C1 segment of cervical spinal cord (tissue), 14 donors: ENCODE measurements at places on chromosomes 16 and 17.

GRCh38 chr16:59514651-59515050 lies 780.5 kb upstream of the GOT2 start:
- no peak for DNase-seq

GRCh38 chr17:75400326-75400939 lies 5.0 kb downstream of the GRB2 start:
- DNase-seq: no peak

DNA sequence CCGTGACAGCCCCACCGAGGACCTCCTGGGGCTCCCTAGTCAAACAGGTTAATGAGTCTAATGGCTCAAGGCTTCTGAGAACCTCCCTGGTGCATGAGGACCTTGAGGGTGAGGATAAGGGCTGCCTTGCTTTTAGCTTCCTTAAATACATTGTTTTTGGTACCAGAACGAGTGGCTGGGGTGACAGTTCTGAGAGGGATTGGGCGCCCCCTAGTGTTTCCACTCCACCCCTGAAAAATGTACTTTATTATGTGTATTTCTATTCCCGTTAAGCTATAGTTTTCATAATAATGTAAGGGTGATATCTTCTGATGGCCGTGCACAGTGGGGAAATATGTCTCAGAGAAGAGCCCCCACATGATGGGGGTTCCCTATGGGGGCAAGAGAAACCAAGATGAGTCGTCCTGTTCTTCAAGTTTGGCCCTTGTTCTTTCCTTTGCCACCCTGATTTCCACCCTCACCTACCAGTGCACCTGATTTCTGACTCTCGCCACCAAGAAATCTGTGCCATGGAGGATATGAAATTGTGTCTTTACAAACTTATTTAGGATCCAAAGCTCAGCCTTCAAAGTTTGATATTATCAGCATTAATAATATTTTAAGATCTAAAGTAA lies 14.5 kb upstream of the VWA3A start:
- DNase-seq: peak; percentile 37

DNA sequence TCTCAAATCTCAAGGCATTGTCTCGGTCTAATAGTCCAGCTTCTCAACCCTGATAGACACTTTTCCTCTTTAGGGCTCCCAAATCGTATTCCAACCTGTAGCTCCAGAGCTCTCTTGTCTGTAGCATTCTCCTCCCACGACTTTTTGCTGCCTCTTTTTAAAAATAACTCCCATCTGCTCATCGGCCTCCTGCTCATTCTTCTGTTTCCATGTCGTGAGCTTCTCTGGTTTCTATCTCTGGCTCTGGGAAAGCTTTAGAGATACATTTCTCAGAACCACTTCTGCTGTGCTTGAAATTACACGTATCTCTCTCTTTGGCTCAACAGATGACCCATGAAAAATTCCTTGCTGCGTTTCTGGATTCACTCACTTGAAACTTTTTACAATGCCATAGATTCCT lies 609.6 kb upstream of the C16orf82 start:
- no peak for DNase-seq

DNA sequence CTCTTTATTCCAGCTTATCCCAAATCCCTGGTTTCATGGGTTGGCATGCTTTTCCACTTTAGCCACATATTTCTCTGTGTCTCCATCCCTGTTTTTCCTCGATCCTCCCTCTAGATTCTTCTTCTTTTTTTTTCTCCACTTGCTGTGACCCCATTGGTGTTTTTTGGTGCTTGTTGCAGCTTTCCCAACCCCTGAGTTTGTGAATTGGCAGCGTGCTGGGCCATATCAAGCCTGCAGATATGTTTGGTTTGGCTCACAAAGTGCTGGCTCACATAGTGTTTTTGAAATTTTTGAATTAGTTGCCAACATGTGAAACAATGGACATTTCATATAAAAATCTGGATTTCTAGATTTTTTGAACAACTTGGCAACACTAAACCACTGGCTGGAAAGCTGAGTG lies 8.8 kb downstream of the GPR139 start:
- DNase-seq: no peak

DNA sequence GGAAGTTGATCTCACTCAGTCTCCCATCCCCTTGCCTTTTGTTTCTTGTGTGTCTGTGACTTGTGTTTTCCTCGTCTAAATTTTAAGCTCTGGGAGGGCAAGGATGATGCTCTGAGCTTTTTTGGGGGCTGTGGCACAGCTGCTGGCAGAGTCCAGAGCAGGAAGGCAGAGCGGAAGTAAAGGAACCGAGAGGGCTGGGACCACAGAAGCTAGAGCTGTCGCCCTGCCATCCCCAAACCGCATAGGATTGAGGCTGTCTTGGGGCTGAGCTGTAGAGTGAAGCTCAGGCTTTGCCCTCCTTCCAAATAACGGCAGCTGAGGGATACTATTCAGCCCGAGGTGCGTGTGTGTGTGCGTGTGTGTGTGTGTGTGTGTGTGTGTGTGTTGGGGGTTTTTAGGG lies 3.8 kb upstream of the DNAH2 start:
- no peak for DNase-seq

DNA sequence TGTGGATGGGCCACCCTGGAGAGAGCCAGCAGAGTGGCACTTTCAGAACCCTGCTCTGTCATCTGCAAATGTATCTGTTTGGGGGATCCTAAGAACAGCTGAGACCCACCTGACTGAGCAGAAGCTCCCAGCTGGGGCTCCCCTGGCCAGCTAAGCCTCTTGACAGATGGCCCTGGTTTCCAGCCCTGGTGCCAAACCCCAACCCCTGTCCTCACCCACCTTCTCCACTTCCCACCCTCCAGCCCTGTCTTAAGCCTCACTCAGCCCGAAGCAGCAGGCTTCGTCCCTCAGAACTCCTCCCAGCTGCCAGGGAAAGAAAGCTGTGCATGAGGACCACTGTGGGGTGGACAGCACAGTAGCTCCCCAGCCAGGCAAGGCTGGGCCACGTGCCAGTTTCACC lies 3.5 kb upstream of the KRT9 start:
- no peak for DNase-seq

DNA sequence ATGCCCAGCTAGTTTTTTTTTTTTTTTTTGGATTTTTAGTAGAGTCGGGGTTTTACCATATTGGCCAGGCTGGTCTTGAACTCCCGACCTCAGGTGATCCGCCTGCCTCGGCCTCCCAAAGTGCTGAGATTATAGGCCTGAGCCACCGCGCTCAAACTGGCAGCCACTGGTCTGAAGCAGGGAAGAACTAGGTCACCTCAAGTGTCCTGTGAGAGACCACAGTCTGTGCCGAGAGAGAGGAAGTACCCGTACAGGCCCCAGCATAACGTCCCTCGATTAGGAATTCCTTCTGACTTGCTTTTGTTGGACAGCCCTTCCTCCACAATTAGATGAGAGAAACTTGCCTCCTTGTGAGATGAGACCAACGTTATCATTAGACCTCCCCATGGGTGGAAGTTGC lies 13.7 kb upstream of the CD300E start:
- DNase-seq: no peak

- DNase-seq: no peak
Observed at GRCh38 chr17:75307957-75308731, 18.9 kb upstream of the SLC25A19 start.

DNA sequence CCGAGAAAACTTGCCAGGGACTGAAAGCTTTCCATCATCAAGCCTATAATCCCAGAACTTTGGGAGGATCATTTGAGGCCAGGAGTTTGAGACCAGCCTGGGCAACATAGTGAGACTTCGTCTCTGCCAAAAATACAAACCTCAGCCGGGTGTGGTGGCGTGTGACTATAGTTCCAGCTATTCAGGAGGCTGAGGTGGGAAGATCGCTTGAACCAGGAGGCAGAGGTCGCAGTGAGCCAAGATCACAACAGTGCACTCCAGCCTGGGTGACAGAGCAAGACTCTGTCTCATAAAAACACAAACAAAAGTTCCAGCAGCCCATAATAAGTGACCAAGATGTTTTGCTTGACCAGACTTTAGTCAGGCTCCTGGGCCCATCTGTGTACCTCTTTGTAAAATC lies 1.9 kb downstream of the MEAK7 start:
- no peak for DNase-seq

- DNase-seq: no peak
Observed at GRCh38 chr17:11682646-11683045, 84.4 kb downstream of the DNAH9 start.

GRCh38 chr17:28956112-28956511 lies 4.8 kb upstream of the PHF12 start:
- no peak for DNase-seq

DNA sequence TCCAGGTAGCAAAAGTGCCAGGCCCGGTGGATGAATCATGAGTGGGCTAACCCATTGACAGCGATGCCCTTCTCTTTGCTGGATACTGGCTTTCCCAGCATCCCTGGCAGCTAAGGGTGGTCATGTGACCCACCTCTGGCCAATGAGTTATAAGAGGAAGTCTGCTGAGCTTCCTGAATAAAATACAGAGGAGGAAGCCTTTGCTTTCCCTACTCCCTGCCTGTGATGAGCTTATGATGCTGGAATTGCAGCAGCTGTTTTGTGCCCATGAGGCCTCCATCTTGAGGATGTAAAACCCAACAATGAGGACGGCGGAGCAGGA lies 15.0 kb upstream of the ATP2A3 start:
- no peak for DNase-seq

GRCh38 chr17:79243603-79243990 lies 169.0 kb downstream of the ENGASE start:
- no peak for DNase-seq

DNA sequence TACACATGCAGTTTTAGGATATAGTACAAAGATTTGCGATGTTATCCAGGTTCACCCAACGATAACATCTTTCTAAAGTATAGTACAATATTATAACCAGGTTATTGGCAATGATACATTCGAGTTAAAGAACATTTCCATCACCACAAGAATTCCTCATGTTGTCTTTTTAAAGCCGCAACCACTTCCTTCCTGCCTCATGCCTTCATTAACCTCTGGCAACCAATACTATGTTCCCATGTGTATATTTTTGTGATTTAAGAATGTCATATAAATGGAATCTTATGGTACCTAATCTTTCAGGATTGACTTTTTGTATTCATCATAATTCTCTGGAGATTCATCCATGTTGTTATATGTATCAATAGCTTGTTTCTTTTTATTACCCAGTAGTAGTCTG lies 1183.2 kb downstream of the CDH11 start:
- no peak for DNase-seq

DNA sequence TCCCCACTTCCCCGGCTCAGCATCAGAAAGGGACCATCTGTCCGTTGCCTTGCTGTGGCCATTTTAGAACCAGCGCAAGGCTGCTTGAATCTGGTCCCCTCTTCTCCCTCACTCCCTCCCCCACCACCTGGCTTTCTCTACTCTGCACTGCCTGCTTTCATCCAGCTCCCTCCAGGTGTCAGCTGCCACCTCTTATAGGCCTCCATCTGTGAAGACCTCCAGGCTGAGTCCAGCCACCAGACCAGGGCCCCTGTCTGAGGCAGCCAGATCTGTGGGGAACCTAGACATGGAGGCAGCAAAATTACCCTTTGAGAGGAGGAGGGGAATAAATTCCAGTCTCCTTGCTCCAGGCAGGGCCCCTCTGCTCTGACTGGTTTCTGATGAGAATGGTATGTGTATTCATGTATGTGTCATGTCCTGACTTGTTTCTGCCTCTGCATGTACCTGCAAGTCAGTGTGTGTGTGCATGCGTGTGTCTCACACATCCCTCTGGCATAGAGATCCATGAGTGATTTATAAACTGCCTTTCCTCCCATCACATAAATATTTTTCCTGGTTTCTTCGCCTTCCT lies 21.1 kb downstream of the MINK1 start:
- no peak for DNase-seq

DNA sequence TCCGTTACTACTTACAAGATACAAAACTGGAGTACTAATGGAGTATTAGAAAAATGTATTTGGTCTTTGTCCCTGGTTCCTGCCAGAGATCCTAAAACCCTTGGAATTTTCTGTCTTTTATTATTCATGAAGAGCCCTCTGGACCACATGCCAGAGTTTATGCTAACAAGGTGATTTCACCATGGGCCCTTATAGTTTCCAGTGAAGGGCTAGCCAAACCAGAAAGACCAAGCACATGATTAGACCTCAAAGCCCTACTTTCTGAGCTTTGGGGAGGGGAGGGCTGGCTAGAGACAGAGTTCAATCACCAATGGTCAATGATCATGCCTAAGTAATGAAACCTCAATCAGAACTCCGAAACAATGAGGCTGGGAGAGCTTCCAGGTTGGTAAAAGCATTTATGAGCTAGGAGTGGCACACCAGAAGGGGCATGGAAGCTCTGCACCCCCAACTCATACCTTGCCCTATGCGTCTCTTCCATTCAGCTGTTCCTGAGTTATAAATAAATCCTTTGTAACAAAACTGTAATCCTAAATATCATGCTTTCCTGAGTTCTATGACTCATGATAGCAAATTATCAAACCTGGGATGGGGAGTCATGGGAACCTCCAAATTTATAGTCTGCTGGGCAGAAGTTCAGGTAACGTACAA lies 10.4 kb downstream of the DCUN1D3 start:
- no peak for DNase-seq

DNA sequence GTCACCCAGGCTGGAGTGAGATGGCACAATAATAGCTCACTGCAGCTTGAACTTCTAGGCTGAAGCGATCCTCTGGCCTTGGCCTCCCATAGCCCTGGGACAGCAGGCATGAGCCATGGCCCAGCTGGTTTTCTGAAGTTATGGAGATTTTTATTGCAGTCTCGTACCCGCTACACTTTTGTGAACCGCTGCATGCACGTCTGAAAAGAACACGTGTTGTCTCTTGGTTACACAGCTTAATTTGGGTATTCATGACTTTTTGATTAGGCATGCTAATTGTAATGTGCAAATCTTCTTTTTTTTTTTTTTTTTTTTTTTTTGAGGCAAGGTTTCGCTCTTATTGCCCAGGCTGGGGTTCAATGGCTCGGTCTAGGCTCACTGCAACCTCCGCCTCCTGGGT lies 13.4 kb downstream of the SLC25A10 start:
- DNase-seq: no peak

DNA sequence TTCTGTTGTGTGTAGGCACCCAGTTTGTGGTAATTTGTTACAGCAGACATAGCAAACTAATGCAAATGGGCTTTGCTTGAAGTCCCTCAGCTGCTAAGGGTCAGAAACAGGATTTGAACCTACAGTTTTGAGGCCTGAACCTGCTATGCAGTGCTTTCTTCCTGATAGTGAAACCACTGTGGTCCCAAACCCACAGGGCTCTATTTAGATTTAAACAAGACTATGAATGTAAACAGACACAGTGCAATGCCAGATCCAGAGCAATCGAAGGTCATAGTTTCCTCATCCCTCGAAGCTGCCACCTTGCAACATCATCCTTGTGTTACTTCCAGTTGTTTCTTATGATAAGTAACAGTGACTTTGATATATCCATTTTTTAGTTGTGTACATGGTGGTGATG lies 630.2 kb downstream of the WWOX start:
- no peak for DNase-seq

DNA sequence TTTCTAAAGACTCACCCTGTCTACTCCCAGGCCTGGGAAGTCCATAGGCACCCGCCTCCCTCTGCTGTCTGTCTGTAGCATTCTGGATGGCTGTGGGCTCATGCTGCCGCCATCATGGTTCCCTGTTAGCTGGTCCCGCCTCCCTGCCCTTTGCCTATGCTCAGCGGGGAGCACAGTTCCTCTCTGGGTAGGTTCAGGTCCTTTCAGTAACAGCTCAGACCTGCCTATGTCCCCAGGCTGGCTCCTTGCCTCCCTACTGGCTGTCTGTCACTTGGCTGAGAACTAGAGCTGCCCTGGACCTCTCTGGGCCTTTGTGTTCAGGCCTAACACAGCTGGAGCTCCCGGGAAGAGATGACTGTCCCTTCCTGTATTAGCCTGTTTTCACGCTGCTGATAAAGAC lies 317.9 kb downstream of the SNX29 start:
- no peak for DNase-seq
